ENCODE measurements at places on chromosomes 6 and 20. TPM values are rescaled to one million over a fixed set of nuclear protein-coding genes. Genes with fewer than 3 reads are reported as not detected.

GTF3C6 gene
- total RNA-seq, result 59.2 TPM

PPP1R3G gene
- total RNA-seq, result 3.2 TPM

CFAP61 gene
- not detected for total RNA-seq

FERMT1 gene
- total RNA-seq, result 72.6 TPM

NOX3 gene
- not detected for total RNA-seq

MYLK2 gene
- 1.7 TPM for total RNA-seq

GRCh38 chr6:13205106-13205505 is 123.2 kb downstream of the TBC1D7 start:
- DNase-seq, result no peak

- peak; percentile 13 for DNase-seq
Measured at GRCh38 chr6:49913636-49914375, 47.5 kb upstream of the CRISP1 start.

GRCh38 chr6:34315780-34316179 is 67.0 kb upstream of the SMIM29 start:
- DNase-seq, result no peak

Measured in PC-3 (cell line).